Activated CD8-positive, alpha-beta memory T cell treated with anti-CD3 and anti-CD28 coated beads for 48 hours (primary cell): ENCODE measurements at places on chromosomes 5 and 9.

DNA sequence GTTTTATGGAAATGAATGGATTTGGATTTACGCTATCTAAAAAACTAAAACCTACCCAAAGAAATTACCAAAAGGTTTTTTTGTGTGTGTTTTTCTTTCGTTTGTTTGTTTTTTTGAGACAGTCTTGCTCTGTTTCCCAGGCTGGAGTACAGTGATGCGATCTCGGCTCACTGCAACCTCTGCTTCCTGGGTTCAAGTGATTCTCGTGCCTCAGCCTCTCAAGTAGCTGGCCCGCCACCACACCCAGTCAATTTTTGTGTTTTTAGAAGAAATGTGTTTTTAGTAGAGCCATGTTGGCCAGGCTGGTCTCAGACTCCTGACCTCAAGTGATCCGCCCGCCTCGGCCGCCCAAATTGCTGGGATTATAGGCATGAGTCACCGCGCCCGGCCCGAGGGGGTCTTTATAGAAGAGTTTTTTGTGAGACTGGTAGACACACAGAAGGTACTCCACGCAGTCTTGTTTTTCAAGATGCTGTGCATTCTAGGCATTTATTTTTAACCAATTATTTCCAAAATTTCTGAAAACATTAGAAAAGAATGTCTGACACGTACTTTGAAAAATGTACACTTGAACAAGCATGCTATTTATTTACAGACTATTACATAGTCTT is 75.7 kb downstream of the NR6A1 start:
- no peak for DNase-seq

GRCh38 chr9:124820698-124821623 is 32.3 kb upstream of the WDR38 start:
- no peak for DNase-seq

- DNase-seq = peak; percentile 76
Observed at GRCh38 chr9:131393622-131394463, at the start of gene PRRC2B. Gene PRRC2B (plus strand): TSS chr9:131394086. CDS start chr9:131430145, 36,059 bp downstream.

GRCh38 chr5:95759005-95759404 is 27.9 kb downstream of the RHOBTB3 start:
- no peak for DNase-seq

GRCh38 chr9:70567511-70567910 is 153.1 kb upstream of the KLF9 start:
- DNase-seq = no peak

- DNase-seq = no peak
Observed at GRCh38 chr9:90801973-90802322, 329 bp downstream of the SYK start.

DNA sequence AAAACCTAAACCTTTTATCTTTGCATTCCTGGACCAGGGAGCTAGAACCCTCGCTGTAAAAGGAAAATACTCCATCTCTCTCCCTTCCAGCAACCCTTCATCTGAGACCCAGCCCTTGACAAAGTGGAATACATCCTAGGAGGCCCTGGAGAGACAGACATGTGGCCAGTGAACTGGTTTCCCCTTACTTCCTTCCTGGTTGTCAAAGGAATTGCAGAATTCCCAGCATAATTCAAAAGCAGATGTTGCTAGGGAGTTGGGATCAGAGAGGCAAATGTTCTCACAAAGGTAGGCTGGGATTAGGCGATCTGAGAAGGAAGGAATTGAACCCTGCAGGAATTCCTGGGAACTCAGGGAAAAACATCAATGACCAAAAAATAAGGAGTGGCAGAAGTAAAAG is 80.9 kb downstream of the MARCHF3 start:
- DNase-seq = no peak

DNA sequence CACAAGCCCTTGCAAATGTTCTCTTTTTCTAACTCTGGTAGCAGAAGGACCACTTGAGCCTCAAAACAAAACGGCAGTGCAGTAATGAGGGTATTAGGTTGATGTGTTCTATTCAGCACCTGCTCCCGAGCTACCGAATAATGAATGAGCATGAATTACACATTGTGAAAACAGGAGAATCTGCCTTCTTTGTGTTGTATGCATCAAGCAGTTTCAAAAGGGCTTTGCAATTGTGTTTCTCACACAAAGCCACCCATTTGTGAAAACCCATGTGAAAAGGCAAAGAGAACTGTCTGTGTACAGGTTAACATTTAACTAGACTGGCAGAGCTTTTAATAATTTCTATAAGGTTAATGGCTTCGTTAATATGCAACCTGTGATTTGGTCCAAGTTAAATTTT is 97.8 kb downstream of the STK32A start:
- DNase-seq = no peak

GRCh38 chr9:134748591-134748990 is 107.0 kb downstream of the COL5A1 start:
- no peak for DNase-seq

- no peak for DNase-seq
Observed at GRCh38 chr9:92665836-92666235, 4.1 kb downstream of the IPPK start.

- DNase-seq = no peak
Observed at GRCh38 chr9:82424599-82425120, 436.1 kb downstream of the SPATA31D1 start.

DNA sequence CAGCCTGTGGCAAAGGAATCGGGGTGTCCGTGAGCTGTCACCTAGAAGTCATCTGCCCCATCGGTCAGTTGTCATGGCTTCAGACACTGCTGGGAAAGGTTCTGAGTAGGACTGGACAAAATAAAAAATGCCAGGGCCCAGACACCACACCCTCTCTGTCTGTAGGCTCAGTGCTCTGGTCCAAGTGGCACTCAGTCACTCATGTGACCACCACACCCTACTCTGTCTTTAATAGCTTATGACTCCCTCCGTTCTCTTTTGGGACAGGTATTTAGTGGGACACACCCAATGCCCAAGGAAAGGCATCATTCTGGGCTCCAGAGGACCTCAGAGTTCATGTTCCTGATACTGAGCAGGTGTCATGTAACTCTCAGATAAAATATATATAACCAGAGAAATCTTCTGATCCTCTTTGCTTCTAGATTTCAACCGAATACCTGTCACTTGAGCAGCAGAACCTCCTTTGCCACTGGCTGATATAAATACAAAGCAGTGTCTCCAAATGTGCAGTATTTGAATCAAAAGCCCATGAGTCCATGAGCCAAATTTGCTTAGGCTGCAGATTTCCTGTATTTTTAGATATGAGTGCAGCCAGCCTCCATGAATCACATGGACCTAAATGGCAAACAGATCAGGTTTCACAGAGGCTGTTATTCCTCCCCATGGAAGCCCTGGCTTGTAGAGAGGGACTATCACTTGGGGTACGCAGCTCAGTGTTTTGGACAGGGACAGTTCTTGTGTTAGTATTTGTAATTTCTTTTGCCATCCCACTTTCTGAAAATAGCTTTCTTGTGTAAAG is 272.0 kb downstream of the ARHGAP26 start:
- DNase-seq = no peak

- no peak for DNase-seq
Observed at GRCh38 chr9:114164191-114164794, 9.0 kb downstream of the COL27A1 start.

DNA sequence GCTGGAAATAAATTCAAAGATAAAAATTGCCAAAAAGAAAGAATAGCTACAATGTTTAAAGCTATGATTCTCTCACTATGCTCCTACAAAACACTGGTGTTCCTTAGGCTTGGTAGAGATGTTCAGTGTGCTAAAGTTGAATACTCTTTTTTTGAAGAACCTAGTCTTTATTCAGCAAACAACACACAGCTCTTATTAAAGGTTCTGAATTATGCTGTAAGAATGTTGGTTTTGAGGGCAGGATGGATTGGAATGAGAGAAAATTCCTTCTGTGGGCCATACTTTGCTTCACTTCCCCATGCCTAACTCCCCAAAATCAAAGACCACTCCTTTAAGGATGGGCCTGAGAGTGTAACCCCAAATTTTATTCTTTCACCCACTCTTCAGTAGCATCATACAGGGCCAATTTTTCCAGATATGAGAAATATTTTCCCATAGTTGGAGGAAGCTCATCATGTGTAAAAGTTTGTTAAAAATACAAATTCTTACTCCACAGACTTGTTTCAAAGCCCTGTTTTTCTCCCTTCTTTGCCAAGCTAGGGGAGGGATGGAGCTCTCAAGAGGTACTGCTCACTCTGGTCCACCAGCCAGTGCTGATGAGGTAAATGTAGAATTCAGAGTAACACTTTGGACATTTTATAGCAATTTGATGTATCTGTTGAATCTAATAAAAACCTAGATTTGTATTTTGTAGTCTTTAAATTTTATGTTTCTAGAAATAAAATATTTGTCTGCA is 99.3 kb downstream of the GDNF start:
- DNase-seq = no peak

DNA sequence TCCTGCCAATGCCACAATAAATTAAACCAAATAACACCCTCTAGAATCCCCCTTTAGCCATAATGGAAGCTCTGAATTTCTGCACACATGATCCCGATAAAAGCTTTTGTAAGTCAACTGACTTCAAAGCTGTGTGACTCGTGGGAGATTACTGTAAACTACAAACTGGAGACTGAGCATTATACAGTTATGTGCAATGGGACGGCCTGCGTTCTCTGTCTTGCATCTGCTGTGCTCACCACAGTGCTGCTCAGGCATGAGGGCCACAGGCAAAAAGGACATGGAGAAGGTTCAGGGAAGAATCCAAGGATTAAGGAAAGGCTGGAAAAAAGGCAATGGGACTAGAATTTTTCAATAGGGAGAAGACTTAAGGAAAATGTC is 184.2 kb downstream of the FANCC start:
- no peak for DNase-seq

GRCh38 chr9:124389146-124389939 is 25.9 kb downstream of the PSMB7 start:
- DNase-seq = no peak

- DNase-seq = no peak
Observed at GRCh38 chr9:129655154-129655553, 10.3 kb upstream of the PRRX2 start.

DNA sequence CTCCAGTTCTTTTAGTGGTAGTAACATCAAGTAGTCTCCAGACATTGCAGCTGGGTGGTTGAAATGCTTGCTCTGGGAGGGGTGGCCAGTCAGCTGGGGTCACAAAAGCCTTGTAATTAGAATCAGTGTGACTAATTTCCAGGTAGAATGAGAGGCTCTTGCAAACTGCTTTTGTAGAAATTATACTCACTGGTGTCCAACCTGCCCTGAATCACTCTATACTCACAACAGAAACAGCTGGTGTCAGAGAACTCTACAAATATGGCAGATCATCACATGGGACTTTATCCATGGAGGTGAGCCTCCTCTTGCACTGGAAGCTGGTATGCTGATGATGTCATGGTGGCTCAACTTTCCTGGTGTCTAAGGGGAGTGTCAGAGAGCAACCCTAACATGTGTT is 71.3 kb downstream of the SH3TC2 start:
- DNase-seq = no peak

DNA sequence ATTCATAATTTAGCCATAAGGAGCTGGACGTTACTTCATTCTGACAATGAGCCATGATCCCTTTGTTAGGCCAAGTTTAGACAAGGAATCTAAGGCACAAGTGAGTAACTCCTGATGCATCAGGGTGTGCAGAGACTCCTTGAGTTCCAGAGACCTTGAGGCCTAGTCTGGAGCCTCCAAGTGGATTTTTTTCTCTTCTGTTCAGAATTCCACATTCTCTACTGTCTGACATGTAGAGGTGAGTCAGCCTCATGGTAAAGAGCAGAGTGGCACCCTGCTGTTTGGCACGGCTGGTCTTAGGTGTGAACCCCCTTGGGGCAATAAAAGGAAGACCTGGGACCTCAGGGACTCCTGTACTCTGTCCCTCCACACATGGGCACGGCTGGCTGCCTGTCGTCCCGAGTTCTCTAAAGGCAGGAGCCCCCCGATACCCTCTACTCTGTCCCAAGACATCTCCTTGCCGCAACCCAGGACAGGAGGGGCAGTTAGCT is 22.0 kb upstream of the TGFBI start:
- DNase-seq = no peak

DNA sequence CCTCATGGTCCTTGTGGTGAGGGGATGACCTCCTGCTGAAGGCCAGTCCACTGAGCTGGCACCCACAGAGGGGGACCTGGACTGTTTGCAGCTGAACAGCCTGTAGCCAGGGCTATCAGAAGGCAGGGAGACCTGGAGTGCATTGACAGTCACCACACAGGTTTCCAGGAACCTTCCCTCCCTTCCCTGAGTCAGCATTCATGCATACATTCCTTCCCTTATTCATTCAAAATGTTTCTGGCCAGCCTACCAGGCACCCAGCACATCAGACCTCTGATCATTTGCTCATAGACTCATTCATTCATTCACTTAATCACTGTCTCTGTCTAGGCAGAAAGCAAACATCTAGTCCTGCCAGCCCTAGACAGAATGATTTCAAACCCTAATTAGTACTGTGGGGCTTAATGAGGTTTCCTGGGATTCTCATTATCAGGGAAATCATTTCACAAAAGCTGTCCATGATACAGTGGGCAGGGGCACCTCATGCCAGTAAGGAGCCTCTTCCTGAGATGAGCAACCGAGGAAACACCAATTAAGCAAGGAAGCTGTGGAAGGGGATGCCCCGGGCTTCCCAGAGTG is 110.1 kb upstream of the PPP1R26 start:
- no peak for DNase-seq

- no peak for DNase-seq
Observed at GRCh38 chr5:156694598-156694997, 155.5 kb upstream of the PPP1R2B start.

- no peak for DNase-seq
Observed at GRCh38 chr5:41754857-41755256, 115.4 kb downstream of the OXCT1 start.

- DNase-seq = no peak
Observed at GRCh38 chr9:99803694-99804093, 18.0 kb upstream of the NR4A3 start.

- no peak for DNase-seq
Observed at GRCh38 chr5:160507221-160507721, 85.6 kb downstream of the PTTG1 start.

DNA sequence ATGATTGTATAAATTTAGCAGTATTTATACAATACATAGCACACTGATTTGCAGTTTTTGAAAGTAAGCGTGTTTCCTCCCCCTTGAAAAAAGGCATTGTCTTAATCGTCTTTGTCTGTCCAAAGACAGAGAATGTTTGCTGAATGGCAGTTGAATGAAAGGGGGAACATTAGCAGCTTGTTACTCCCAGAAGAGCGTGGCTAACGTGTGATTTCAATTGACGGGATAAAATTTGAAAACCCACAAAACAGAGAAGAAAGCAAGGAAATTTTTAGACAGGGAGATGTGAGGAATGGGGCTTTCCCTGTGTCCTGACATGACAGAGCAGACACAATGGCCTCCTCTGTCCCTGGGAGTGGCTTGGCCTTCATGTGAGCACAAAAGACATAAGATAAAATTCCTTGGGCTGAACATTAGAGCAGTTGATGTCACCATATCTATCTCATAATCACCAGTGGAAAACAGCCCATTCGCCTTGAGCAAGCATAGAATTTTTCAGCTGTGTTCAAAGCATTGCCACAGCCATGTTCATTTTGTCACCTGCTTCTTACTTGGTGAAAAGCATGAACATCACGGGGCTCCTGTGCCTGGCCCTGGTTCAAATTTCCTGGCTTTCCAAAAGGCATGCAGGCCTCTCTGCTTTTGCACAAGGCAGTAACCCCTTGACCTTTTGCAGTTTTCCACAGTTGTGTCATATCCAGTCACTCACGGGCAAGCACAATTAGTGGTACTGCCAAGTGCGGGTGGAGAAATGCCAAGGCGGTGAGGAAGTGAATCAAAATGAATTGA is 126.9 kb downstream of the TLE1 start:
- no peak for DNase-seq

- no peak for DNase-seq
Observed at GRCh38 chr9:135504262-135505243, 4.1 kb downstream of the MRPS2 start.
